ENCODE measurements at places on chromosomes 16 and 17. TPM values are rescaled to one million over a fixed set of nuclear protein-coding genes. Genes with fewer than 3 reads are reported as not detected.

Gene ANKRD40CL
- total RNA-seq = 10.9 TPM

DNA sequence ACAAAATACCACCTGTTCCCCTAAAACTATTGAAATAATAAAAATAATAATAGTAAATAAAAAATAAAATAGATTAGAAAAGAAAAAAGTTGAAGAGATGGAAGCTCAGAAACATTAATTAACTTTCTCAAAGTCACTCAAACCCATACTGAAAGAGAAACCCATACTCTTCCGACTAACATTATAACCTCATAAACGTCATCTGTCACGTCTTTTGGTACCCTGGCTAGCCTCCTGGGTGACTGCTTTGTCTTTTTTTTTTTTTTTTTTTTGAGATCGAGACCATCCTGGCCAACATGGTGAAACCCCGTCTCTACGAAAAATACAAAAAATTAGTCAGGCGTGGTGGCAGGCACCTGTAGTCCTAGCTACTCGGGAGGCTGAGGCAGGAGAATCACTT, 7.6 kb downstream of the SLFN12L start:
- no peak for DNase-seq

DNA sequence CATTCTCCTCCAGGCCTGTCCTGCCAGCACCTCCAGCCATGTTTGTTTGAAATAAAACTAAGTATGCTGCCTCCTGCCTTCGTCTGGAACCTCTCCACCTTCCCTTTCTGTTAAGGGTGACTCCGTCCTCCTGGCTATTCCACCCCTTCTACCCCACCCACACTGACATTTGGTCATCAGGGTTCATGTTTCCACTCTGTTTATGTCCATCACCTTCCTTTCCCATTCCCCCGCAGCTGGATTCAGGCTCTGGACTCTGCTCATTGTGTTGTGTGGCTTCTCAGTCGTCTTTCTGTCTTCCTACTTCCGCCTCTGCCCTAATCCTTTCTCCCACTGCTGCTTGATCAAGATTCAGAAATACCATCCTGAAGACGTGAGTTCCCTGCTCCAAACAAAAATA, 28.6 kb downstream of the EPN2 start:
- DNase-seq = no peak

DNA sequence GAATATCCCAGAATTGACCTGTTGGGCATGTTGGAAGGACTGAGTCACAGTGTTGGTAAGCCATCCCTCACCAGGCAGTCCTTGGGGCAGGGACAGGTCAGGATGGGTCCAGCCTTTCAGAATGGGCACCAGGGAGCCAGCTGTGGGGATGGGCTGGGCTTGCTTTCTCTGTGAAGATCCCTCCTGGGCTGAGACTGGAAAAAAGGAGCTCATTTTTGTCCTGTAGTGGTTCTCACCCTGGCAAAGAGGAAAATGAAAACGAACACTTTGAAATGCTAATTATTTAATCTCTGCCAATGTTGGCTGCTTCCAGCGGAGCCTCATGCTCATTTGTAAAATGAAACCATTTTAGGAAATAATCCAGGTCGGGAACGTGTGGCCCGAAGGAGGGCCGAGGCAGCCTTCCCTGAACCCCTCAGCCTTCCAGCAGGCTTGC, 237.5 kb upstream of the SALL1 start:
- no peak for DNase-seq
